ENCODE measurements at places on chromosomes 16 and 17. TPM values are rescaled to one million over a fixed set of nuclear protein-coding genes. Genes with fewer than 3 reads are reported as not detected.

- DNase-seq: no peak
Observed at GRCh38 chr17:28887871-28888471, 9.6 kb downstream of the FLOT2 start.

DNA sequence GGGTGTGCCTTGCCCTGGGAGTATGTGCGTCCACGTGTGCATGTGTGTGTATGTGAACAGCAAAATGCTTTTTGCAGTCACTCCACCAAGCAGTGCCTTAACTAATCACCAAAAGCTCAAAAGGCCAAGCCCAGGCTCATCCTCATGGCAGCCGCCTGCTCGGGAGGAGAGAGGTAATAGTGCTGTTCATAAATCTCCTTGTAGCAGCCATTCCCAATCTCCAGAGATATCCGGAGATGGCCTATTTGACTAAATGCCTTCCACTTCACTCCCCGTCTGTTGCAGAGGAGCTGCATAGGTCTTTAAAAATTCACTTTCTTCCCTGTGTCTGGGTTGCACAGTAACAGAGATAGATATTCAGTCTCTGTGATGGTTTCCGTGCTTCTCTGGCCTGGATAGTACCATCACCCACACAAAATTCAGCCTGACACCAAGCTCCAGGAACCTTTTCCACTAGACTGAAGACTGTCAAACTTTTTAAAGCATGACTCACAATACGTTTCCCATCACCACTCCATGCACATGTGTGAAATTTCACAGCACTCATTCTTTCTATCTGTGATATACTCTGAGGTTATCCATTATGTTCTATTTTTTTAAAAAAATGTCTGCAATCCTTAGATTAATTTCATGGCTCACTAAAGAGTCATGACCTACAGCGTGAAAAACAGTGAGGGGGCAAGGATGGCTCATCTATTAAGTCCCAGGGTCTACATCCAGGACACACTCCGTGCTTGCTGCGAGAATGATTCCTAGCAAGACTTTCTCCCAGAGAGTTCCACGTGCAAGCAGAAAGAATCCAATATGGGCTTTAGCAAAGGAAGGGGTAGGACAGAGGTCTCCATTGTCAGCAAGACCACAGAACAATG, 357.8 kb downstream of the GRIN2A start:
- DNase-seq: no peak

DNA sequence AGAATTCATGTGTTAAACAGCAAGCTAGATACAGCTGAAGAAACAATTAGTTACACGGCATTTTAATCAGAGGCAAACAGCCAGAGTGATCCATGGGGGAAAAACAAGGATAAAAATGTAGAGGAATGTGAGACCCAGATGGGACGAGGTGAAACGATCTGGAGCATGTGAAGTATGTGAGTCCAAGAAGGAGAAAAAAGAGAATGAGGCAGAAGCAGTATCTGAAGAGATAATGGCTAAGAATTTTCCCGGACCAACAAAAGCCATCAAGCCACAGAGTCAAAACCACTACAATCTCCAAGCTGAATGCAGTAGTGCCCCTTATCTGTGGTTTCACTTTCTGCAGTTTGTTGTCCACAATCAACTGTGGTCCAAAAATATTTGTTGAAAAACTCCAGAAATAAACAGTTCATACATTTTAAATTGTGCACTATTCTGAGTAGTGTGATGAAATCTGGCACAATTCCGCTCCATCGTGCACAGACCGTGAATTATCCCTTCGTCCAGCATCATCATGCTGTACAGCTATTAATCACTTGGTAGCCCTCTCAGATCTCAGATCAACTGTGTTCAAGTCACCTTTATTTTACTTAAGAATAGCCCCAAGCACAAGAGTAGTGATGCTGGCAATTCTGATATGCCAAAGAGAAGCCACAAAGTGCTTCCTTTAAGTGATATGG, 18.8 kb downstream of the MYH10 start:
- no peak for DNase-seq

TRIM72 gene
- not detected for total RNA-seq

DNA sequence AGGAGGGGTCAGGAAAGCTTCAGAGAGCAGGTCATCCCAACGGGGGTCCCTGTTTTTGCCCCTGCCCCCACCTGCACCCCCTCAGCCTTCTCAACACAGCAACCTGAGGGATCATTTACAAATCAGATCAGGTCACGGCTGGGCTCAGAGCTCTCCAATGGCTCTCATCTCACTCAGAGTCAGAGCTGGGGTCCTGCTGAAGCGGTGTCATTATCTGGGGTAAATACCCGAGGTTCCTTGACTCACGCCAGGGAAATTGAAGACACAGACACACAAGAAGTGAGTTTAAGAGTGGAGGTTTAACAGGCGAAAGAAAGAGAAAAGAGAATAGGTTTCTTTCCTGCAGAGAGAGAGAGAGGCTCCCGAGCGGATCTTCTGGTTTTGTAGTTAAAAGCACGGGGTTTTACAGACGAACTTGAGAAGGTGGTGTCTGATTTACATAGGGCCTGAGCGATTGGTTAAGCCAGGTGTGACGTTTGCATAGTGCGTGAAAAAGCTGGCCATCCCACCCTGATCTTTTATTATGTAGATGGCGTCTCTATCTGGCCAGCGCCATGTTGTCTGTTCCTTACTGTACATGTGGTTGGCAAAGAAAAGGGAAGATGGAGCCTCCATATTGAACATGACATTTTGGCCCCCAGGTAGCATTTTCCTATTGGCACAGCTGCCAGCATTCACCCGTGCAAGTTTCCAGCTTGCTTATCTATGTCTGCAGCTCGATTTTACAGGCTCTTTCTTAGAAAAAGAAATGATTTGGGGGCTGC, 51.4 kb downstream of the WSB1 start:
- DNase-seq: peak; percentile 53

PRSS33 gene
- not detected for total RNA-seq

DNA sequence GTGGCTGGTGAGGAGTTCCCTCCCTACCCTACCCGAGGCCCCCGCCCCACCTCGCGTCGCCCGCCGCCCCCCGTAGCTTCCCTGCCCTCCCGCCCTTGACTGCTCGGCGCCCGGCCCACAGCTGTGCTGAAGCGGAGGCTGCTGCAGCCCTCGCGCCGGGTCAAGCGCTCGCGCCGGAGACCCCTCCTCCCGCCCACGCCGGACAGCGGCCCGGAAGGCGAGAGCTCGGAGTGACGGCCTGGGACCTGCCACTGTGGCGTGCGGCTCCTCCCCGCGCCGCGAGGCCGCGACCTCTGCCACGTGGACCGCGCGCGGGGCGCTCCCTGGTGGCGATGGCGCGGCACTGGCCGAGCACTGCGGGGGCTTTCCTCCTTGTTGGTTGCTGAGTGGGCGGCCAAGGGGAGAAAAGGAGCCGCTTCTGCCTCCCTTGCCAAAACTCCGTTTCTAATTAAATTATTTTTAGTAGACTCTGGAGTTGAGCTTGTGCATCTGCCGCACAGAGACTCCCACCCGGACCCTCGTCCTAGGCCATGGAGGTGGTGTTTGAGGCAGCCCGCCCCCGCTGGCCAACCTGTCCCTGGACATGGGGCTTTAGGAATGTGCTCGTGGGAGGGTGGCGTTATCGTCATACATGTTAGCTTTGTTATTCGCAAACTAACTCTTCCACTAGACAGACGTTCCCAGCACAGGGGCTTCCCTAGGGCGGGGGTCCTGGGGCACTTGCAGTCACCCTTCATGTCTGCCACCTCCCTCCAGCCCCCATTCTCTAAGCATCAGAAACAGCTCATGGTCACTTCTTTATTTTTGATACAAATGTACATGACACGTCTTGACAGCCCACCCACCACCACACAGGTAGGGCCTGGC, 4.4 kb downstream of the TP53I13 start:
- DNase-seq: no peak

- no peak for DNase-seq
Observed at GRCh38 chr16:48617711-48618148, 7.8 kb upstream of the N4BP1 start.

DLX3 gene
- total RNA-seq: not detected

NOS2 gene
- total RNA-seq: 0.07 TPM

DNA sequence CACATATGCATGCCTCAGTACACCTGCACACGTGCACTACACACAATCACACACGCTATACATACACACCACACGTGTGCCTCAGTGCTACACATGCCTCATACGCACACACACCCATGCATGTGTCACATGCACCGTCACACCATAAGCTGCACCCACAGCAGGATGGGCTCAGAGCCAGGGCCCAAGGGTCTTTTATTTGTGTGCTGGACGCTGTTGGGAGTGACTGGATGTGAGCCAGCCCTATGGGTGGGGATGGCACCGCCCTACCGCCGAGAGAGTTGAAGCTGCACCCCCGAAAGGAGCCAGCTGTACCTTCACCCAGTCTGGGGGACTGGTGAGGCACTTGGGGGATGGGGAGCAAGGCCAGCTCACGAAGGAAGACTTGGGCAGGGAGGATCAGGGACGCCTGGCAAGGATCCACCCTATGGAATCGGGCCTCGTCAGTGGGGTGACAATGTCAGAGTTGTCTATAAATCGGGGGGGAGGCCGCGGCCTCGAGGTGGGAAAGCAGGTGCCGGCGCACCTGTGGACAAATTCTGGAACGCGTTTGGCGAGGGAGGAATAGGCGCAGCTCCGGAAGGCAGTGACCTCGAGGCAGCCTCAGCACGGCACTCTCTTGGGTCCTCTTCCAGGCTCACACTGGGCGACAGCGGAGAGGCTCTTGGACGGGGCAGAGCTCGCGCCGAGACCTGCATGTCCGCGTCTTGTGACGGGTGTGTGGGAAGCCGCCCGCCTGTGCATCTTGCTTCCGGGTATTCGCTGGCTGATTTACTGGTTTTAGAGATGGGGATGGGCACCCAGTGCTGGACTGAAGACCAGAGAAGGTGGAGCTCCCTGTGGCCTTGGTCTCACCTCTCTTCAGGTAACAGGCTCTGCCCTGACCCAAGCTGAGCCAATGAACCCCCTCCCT, 7.3 kb downstream of the RGS11 start:
- DNase-seq: no peak

GRCh38 chr16:14608604-14609003, 21.5 kb downstream of the PARN start:
- no peak for DNase-seq

GLIS2 gene
- total RNA-seq: 2.2 TPM

NGFR gene
- total RNA-seq: 0.29 TPM

DNA sequence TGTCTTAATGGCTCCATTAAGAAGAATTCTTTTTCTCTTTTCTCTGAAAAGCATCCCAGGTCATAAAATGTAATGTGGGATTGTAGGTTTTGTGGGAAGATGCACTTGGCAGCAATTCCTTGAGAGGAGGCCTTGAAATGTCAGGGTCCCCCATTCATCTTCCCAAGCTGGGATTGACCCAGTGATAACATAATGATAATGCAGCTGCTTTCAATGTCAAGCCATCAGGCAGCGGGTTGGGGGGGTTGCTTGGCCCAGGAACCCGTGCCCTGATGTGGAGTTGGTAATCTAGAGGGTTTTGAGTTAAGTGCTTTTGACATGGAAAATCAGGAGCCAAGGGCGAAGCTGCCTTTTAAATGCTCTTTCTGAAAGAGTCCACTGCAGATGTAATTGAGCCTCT, 484.0 kb downstream of the WWOX start:
- no peak for DNase-seq

PMFBP1 gene
- total RNA-seq: 0.52 TPM

- DNase-seq: no peak
Observed at GRCh38 chr17:51493206-51493605, 232.9 kb downstream of the UTP18 start.

AATK gene
- 0.87 TPM for total RNA-seq

DNA sequence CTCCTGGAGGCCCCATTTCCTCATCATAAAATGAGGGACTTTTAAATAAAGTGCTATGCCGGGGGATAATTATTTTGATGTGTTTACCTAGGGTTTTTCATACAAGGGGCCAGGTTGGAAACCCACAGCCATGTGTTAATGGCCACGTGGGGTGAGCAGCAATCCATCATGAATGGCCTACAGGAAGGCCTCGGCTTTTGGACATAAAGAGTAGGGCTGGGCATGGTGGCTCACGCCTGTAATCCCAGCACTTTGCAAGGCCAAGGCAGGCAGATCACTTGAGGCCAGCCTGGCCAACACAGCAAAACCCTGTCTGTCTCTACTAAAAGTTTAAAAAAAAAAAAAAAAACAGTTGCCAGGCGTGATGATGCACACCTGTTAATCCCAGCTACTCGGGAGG, 40.3 kb downstream of the MEAK7 start:
- no peak for DNase-seq

DNA sequence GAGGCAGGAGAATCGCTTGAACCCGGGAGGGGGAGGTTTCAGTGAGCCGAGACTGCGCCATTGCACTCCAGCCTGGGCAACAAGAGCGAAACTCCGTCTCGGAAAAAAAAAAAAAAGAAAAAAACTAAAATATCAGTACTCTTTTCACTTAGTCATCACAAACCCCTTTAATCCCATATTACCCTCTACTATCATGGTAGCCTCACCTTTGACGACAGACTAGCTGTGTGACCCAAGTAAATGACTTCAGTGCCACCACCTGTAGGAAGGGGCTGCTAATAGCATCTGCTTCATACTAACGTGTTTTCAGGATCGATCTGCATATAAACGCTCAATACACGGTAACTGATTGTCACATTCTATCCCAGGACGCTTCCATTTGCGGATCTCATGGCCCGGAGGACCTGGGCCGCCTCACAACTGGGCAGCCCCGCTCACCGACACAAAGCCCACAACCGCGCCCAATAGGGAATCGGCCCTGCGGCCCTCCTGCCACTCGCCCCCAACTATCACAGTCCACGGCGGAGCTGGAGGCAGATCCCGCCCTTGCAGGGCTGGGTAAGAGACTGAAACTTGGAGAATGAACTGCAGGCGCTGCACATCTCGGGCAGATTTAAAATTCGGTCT, 1.1 kb upstream of the ZNF263 start:
- DNase-seq: no peak

DNA sequence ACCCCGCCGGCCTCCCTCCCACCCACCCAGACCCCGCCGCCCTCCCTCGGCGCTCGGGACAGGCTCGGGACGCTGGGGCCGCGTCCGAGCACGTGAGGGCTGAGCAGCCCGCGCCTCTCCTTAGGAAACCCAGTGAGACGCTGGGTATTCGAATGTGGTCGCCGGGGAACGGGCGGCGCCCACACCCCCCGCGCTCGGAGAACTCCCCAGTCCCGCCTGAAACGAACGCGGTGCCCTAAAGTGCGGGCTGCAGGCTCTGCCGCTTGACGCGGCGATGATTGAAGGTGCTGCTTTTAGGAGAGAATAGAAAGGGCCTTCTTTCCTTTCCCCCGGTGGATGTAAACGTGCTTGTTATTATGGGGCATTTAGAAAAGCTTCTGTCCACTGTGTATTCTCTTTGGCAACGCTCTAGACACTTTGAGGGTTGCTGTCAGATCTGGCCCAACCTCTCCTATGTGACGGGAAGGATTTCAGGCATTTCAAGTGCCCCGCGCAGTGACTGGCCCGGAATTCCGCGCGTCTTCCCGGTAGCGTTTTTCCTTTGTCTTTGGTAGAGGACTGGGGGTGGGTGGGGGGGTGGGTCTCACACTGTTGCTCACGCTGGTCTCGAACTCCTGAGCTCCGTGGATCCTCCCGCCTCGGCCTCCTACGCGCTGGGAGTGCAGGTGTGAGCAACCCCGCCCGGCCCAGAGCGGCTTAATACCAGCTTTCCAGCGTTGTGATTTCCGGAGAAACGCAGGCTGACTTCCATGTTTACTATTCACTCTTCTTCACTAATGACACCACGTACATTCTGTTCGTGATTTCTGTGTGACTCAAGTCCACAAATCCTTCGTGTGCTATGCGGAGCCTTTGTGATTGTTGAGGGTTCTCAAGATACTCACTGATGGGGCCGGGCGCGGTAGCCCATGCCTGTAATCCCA, 21.8 kb upstream of the FOXK2 start:
- no peak for DNase-seq

ZFHX3 gene
- total RNA-seq: 7.2 TPM

GRCh38 chr16:22402191-22402590, 27.8 kb upstream of the CDR2 start:
- DNase-seq: no peak

- no peak for DNase-seq
Observed at GRCh38 chr17:19651451-19652238, 3.1 kb downstream of the ALDH3A2 start.

Data from epithelial cell of proximal tubule (primary cell).